ENCODE measurements at places on chromosomes 13 and 19.
A peak's percentile ranks its signal among the peaks of the same experiment; 100 is the strongest.

DNA sequence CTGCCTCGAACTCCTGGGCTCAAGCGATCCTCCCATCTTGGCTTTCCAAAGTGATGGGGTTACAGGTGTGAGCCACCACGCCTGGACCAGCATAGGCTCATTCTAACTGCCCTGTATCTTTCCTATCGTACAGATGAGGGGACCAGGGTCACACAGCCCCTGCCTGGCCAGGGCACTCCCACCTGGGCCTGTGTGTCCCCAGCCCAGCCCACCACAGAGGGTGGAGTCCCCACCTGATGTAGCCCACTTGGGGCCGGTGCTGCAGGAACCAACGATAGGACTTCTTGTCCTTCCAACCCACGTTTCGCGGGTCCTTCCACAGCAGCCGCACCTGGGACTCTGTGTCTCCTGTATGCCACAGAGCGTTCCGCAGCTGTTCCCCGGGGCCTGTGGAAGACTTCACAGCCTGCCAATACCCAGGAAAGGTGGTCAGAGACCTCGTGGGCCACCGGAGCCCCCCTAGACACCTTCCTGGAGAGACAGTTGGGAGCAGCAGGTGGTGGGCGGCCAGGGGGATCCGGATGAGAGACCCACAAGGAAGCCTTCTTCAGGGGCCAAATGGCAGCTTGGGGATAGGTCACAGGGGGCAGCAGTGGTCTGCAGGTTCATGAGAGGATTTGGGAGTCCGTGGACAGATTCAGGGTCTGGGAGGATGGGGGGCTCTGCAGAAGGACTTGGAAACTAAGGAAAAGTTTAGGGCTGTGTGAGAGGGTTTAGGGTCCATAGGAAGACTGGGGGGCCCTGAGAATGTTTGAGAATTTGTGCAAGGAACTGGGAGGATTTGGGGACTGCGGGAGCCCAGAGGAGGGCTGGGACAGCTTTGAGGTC is 6.9 kb downstream of the COMP start:
- no peak for DNase-seq

DNA sequence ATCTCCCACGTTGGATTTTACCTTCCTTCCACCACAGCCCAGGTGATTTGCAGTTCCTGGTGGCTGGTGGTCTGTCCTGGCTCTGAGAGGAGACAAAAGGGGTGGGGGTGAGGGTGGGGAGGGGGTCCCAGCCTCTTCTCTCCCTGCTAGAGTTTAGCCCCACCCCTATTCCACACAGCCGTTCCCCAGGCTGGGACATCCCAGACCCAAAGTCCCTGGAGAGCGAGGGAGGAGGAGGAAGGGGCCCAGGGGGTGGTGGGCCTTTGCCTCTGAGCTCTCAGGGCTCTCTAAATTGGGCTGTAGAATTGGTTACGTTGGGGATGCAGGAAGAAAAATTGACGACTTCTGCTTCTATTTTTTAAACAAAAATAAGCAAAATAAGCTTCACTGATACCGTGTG is 81.9 kb downstream of the SLC6A16 start:
- no peak for DNase-seq

- no peak for DNase-seq
These were observed 65.0 kb downstream of the MTUS2 start for GRCh38 chr13:28885181-28885580.

DNA sequence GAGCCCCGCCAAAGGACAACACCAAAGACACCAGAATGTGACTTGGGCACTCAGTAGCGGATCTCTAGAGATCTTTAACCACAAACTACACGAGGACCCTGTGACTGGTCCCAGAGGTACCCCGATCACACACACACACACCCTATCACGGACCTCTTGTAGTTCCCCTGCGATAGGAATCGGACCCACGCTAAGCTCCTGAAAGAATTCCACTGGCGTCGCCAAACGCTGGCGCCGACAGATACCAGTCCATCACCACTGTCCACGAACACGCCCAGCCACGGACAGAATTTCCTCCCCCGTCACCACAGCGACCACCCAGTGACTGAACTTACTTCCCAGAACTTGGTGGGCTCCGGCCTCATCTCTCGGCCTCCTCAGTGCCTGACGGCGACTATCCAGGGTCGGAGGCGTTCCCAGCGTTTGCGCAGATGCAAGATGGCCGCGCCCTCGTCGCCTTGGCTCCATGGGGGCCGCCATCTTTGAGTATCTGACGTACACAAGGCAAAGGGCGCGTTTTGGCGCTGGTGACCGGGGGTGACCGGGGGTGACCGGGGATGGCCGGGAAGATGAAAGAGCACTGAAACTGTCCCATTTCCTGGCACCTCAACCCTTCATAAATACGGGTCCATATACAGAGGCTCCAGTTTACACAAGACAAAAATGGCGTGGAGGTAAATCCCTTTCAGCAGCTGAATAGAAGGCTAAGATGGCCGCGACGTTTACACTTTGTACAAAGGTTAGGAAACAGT is at the start of gene ZNF615:
Gene ZNF615 (minus strand): TSS at position 406 of the 752 bp plus-strand sequence. CDS start 4,500 bp downstream, outside the sequence.
- DNase-seq: no peak

DNA sequence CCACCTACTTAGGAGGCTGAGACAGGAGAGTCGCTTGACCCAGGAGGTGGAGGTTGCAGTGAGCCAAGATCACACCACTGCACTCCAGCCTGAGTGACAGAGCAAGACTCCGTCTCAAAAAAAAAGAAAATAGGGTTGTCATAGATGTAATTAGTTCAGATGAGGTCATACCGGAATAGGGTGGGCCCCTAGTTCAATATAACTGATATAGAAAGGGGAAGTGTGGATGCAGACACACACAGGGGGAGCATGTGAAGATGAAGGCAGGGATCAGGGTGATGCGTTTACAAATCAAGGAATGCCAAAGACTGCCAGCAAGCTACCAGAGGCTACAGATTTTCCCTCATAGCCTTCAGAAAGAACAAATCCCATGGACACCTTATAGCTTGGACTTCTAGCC is 24.3 kb upstream of the EEF1AKMT1 start:
- no peak for DNase-seq

GRCh38 chr19:47419030-47419783 is at the start of gene MEIS3:
Gene MEIS3, minus strand, starts transcription at chr19:47419527. Its CDS starts 446 bp downstream, at chr19:47419081.
- DNase-seq: no peak

GRCh38 chr13:99766641-99767045 is 204.9 kb downstream of the ZIC5 start:
- no peak for DNase-seq

DNA sequence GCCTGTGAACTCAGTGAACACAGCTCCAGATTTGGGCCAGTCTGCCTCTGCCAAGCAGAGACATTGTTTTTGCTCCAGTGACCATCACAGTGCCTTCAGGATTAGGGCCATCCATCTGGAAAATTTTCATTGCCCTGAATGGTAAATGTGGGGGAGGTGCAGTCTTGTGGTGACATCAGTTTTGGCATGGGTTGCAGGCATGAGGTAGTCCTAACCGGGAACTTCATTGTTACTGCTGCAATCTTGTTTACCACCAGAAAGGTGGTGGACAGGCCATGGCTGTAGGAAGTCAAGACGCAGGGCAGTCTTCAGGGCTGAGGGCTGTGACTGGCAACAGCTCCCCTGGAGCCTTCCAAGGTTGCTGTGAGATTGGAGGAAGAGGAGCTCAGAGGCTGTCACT is 55.2 kb downstream of the SPATA13 start:
- DNase-seq: no peak

DNA sequence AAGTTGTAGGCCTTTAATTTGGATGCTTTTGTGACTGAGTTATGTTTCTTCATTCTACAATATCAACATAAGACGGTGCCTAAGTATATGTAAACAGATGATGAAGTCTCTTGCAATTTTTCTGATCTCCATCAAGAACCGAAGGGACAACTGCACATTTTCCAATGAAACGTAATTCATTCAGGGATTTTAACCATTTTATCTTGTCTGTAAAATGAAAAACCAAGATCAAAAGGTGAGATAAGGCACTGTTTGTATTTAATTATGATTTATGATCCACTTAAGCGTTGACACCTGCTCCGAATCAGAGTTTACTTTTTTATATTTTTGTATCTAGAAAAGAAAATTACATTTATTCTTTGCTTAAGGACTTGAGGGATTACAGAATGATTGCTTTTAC is 556.8 kb upstream of the ARGLU1 start:
- no peak for DNase-seq

DNA sequence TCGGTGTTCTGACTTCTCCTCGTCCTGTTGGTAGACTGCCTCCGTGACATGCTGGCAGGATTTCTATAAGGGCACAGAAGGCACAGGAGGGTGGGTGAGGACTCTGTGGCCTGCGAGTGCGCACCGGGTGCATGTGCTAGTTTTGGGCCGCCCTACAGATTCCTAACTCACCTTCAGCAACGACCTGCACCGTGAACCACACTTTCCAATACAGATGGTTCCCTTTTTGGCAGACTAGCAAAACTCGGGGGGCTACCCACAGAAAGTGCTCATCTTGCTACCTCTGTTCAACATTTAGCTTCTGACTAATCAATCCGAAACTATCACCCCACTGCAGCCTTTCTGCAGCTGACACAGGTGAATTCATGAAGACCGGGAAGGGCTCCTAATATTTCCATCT is 14.1 kb upstream of the AMER2 start:
- DNase-seq: no peak

DNA sequence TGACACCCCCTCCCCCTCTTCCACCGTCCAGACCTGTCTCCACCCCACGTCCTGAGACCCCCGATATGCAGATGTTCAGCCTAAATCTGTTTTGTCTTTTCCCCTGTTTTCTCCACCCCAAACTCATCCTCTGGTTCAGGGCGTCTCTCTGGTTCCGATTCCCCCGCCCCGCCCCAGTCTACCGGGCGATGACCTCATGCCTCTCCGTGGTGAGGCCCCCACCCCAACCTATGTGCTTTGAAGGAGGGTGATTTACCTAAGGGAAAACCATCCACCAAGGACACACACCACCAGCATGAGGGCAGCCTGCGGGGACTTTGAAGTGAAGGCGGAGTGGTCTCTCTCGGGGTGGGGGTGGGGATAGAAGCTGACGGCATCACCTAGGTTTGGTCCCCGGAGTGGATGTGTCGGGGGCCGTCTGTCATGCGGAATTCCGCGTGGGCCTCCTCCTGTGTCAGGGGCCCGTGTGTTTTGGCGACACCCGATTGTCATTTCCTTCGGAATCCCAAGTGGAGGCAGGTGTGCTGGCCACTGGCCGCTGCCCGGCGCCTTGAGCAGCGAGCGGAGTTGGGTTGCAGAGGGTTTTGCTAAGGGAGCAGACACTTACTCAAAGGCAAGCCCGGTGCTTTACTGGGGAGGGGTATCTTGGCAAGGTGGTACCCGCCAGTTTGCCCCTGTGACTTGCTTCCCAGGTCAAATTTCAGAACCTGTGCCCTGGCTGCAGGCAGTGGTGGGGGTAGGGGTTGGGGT is 1.4 kb downstream of the FZR1 start:
- no peak for DNase-seq

DNA sequence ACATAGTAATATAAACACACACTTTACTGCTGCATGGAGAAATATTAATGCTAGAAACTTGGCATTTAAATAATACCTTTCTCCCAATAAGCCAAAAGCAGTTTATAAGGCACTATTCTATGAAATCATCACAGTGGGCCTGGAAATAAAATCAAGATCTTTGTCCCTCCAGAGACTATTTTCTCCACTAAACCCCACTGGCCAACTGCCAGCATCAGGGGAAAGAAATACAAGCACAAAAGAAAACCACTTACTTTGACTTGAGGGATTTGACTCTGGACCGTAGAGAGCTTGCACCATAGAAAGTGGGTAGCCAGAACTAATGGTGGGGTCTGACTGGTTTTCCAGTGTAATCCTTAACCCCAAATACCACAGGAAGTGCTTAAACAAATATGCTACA is 71.9 kb downstream of the DCLK1 start:
- no peak for DNase-seq

DNA sequence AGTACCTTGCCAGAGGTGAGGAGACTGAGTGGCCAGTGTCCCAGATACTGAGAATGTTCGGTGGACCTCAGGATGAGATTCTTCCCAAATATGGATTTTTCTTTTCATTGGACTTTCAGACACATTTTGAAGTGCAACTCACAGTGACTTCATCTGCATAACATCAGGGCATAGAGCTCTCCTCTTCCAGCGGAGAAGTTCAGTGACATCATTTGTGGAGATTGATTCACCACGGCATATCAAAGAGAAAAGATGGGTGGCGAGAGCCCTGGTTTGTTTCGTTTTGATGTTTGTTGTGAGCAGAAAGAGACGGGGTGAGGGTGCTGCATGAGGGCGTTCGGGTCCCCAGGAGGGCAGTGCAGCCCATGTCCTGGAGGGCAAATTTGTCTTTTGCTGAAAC is 120.1 kb upstream of the GPR12 start:
- no peak for DNase-seq

DNA sequence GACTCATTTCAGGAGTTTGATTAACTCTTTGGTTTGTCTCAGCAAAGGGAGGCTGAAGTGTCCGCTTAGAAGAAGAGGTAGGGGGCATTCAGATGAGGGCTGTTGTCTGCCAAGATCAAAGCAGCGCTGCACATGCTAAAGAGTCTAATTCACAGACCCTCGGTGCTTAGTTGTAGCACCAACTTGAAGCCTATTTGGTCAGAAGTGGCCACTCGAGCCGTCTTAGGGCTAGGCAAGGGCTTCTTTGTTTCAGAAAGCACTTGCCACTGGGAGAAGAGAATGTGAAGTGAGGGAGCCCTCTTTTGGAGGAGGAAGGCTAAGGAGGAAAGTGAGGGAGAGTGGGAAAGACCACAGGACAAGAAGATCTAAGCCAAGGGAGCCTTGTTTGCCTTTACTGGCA is 313.4 kb upstream of the TMTC4 start:
- no peak for DNase-seq

GRCh38 chr13:23359882-23360281 is 73.6 kb downstream of the SACS start:
- DNase-seq: no peak

- no peak for DNase-seq
These were observed 4.5 kb downstream of the CLPTM1 start for GRCh38 chr19:44959691-44960090.

DNA sequence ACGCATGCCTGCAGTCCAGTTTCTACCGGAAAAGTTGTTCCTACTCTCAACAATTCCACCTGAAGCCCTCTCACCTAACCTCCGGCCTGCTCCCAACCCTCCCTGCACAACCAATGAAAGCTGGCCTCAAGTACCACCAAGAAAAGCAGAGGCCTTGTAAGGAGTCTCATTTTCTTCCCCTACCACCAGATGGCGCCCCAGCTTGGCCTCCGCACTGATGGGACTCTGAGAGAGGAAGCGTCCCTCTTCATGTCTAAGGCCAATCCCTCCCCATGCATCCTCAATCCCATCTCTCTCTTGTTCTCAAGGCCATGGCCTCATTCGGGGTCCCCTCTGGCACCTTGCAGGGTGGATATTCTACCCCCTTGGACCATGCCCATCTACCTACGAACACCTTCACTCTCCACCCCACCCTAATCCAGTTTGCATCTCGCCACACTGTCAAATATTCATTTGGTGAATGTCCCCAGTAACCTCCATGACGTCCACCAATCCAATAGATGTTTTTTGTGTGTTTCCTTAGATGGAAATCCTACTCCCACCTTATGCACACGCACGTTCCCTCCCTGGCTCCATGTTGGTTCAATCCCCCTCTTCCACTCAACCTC is 412.8 kb downstream of the ZNF536 start:
- DNase-seq: peak; percentile 43

GRCh38 chr13:71858647-71859046 is 8.4 kb downstream of the DACH1 start:
- DNase-seq: no peak

All from OCI-LY7 (cell line).